DMS53 (cell line): ENCODE measurements at places on chromosomes 2 and 18.

GRCh38 chr2:212357606-212358005 lies 181.0 kb downstream of the ERBB4 start:
- no peak for DNase-seq

DNA sequence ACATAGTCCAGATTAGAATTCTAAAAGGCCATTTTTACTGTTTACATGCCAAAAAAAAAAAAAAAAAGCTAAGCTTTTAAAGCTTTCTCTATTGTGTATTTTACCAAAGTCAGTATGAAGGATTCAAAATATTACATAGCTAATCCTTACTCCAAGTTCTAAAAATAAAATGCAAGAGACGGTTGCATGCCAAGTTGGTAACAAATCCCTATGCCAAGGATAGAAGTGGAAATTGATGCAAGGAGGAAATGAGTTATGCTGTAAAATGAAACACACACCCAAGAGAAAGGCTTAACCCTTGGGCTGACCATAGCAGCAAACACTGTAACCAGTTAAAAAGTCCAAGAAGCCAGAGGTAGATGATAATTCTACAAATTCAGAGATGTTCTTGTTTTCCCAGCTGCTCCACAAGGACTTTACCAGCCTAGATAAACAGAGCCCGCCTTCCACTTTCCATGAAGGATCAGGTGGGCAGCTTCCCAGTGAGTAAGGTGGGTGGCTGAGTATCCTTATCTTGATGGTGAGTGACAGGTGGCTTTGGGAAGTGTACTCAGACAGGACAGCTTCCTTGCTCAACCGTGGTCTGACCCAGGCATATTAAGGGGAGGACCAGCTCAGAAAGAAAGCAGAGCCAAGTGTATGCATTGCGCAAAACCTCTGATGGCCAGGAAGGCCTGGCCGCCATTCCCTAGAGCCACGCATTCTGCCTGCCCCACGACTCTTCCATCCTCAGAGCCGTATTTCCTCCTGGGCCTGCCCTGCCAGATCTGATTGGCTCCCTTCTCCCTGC lies 34.4 kb downstream of the ATP8B1 start:
- peak; percentile 90 for DNase-seq

- peak; percentile 8 for DNase-seq
Measured at GRCh38 chr2:69683170-69683971, 39.8 kb upstream of the AAK1 start.

GRCh38 chr2:98476192-98476868 lies 31.7 kb downstream of the INPP4A start:
- peak; percentile 46 for DNase-seq

GRCh38 chr2:40352041-40352702 lies 99.7 kb downstream of the SLC8A1 start:
- DNase-seq = no peak

DNA sequence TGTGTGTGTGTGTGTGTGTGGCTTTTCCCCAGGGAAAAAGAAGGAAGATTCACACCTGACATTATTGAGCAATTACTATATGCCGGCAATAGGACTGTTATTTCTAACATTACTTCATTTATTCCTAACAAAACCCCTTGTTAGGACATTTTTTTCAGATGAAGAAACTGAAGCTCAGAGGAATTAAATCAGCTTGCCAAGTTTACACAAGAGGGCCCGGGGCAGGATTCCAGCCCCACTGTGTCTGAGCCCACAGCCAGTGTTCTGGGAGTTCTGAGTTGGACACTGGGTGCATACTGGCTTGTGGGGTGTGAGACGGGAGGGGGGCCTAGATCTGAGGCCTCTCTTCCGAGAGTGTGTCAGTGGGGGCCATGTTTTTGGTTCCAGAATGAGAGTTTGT lies 9.9 kb downstream of the TOGARAM2 start:
- DNase-seq = no peak

- DNase-seq = no peak
Measured at GRCh38 chr2:159227467-159227866, 59.0 kb downstream of the WDSUB1 start.

- DNase-seq = peak; percentile 56
Measured at GRCh38 chr2:42978887-42979415, 186.6 kb upstream of the HAAO start.

GRCh38 chr2:178644919-178645318 lies 162.3 kb downstream of the TTN start:
- DNase-seq = no peak

DNA sequence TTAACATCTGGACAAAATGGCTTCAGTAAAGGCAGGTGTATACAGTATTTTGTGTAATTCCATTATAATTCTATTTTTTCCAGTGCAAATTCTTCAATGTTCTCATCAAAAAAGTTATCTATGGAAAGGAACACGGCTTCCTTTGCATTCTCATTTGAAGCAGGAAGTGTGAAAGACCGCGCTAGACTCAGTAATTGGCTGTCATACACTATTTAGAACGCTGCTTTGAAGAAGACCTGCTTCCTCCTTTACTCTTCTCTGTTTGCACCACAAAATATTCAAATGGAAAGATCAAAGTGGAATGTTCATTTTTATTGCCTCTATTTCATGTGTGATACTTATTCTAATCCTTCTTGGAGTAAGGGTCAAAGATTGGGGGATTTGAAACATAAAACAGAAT lies 883.7 kb downstream of the TSN start:
- no peak for DNase-seq

DNA sequence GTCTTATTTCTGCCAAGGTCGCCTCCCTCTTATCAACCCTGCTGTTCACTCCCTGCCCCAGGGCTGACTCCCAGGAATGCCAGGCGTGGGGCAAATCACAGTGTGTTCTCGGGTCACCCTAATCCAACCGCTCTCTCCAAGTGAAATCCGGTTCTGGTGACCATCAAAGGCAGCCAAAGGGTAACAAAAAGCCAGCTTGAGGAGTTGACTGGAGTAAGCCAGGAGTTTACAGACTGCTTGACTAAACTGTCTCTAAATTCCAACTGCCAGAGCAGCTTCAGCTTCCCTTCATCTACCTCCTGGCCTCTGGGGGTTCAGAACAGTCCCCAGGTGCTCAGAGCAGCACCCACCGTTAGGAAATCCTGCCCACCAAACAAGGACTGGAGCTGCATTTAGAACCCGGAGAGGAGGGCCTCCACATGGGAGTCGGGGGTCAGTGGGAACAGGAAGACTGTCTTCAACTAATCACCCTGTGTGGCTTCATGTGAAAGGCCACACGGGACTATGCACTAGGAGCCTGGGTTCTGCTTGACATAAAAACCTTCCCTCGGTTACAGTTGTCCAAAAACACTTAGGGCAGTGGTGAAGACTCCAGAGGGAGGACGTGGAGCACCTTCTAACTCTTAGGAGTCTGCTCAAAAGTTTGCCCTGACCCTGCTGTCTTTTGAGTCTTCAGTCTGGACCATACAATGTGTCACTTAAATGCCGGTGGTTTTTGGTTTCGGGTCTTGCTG lies 24.2 kb upstream of the MCFD2 start:
- DNase-seq = no peak

DNA sequence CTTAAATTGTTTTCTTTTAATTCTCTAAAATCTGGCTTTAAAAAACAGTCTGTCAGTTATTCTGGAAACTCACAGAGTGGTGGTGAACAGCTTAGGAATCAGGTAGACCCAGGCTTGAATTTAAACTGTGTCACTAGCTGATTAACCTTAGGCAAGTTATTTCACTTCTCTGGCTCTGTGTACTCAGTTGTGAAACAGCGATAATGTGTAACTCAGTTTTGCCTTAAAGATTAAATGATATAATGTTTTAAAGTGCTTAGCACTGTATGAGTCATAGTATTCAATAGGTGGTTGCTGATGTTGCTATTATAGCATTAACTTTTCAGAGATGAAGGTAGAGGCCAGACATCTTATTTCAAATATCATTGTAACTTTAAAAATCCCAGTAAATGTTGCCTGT lies 40.7 kb downstream of the PKP4 start:
- peak; percentile 11 for DNase-seq

DNA sequence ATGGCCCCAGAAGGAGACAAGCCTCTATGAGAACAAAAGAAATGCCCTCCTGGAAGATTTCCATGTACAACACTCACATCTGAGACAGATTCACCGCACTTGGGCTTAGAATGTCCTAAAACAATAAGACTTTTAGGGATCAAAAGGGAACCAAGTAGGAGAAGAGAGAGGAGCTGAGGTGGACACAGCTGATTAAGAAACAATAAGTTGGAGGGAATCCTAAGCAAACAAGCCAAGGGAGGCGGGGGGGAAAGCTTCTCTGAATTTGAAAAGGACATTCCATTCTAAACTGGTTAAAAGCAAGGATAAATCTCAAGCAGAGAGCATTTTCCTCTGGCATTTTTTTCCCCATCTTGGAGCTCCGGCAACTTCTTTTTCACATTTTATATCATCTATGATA lies 9.9 kb downstream of the ACVR1 start:
- no peak for DNase-seq

GRCh38 chr2:86455181-86455580 lies 14.0 kb downstream of the KDM3A start:
- no peak for DNase-seq

- no peak for DNase-seq
Measured at GRCh38 chr2:240799033-240799820, 20.8 kb downstream of the KIF1A start.

DNA sequence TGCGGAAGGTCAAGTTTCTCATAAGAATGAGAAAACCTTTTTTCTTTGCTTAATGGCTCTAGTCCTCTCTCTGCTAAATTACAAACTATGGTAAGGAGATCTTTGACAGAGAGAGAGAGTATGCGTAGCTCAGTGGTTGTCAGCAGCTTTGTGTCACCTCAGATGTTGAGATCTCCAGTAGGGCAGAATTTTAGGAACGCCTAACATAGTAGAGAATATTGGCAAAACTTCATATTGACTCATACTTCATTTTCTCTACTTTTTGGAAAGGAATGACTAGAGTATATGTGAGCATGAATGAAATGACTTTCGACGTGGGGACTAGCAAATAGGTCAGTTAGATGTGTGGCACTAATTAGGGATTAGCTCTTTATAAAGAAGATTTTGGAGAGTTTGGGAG lies 64.0 kb downstream of the WDR7 start:
- DNase-seq = no peak

GRCh38 chr2:96241900-96242611 lies 23.7 kb downstream of the TMEM127 start:
- DNase-seq = peak; percentile 45

DNA sequence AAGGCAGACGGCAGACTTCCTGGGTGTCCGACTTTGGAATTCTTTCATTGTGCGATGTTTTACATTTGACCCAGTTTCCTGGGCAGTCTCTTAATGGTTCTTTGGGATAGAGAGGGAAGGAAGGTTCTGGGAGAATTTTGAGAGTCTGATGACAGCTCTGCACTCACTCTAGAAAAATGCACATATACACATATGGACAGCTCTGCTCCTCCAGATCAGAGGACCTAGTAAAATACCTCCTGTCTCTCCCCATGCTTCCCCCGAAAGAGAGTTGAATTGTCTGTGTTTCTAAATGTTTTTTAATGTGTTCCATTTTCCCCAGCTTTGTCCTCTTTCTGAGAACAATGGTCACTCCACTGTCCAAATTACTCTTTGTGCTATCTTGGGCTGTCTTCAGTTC lies 102.0 kb upstream of the CXCR4 start:
- DNase-seq = no peak

DNA sequence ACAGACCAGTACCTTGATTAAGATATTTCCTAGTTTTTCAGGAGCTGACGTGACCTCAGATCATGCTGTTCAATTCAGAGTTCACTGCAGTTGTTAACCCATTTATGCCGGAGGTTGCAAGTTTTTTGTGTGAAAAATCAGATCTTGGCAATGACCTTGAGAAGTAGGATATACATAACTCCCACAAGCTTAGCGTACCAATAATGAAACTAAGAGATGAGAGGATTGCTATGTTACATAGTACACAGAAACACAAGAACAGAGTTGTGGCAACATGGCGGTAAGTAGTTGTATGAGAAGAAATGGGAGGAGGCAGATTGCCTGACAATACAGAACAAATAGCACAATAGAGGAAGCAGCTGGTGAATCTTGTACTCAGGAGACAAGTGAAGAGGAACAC lies 39.1 kb downstream of the PPIG start:
- no peak for DNase-seq

GRCh38 chr2:236321415-236321814 lies 57.2 kb upstream of the ASB18 start:
- DNase-seq = no peak

- no peak for DNase-seq
Measured at GRCh38 chr2:105760191-105760590, 15.5 kb downstream of the NCK2 start.

DNA sequence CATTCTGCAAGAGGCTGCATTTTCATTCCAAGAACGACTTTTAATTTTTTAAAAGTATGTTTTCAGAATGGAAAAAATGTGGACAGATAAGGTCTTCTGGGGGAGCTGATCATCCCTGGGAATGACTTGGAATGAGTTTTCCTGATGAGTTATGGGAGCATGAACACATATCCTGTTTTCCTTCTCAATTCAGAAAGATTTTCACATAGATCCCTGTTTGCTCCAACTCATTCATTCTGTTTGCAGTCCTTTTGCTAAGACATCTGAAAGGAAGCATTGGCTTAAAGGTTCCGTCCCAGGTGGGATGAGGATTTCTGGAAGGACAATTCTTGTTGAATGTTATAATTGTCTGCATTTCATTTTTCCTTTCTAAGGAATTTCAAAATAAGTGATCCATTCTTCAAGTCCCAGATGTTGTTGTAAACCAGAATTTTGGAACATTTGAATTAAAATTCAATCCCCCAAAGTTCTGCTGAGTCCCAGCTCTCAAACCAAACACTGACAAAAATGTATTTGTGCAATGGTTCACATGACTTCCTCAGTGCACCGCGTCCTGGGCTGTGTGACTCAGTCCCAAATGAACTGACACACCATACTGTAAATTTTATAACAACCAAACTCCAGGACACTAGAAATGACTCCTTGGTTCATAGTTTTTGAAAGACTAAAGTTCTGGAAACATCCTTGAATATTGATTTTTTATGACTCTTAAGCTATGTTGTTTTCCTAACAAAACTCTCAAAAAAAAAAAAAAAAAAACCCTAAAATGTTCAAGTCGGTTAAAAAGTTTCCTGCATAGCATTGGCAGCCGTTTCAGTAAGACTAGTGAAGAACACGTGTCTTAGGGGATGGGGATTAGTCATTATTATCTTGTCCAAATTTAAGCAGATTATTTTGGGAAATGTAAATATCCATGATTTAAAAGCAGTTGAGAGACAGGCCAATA lies 281.8 kb upstream of the TCF4 start:
- DNase-seq = no peak

- DNase-seq = no peak
Measured at GRCh38 chr2:186853951-186854350, 5.0 kb upstream of the ZSWIM2 start.

- peak; percentile 26 for DNase-seq
Measured at GRCh38 chr18:56200381-56200911, 437.9 kb downstream of the TXNL1 start.

DNA sequence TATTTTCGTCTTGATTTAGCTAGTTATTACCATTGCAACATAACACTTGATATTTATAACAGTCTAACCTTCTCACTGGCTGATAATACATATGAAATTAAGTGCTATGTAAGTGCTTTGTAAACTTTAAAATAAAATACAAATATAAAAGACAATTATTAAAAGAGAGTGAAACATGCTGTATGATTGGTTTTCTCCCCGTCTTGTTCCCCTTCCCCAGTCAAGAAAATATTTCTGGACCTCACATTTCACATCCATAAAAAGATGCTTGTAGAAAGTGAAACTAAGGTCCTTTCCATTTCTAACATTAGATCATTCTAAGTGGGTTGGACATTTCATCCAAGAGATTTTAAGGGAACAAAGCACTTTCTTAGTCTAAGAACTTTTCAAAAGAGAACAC lies 310.2 kb upstream of the LRATD1 start:
- DNase-seq = no peak
